ENCODE measurements at places on chromosomes 1 and 21.
A peak's percentile ranks its signal among the peaks of the same experiment; 100 is the strongest.

DNA sequence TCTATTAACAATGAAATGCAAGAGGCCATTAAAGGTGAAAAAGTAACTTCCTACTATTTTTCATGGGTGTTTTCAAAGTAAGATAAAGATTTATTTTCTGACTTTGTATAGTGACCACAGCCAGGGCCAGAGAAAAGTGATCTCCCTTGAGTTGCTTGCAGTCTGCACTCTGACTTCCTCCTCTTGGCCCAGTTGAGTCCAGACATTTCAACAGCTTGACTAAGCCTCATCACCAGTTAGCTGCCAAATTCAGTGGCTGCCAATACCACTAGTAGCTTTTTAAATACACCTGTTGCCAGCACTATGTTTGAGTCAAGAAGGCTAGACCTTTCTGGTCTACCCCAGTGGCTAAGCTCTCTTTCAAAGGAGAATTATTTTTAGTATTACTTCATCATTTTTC is 3.7 kb upstream of the NEK7 start:
- no peak for DNase-seq

GRCh38 chr1:229972600-229973296 is 94.3 kb upstream of the GALNT2 start:
- DNase-seq, result no peak

DNA sequence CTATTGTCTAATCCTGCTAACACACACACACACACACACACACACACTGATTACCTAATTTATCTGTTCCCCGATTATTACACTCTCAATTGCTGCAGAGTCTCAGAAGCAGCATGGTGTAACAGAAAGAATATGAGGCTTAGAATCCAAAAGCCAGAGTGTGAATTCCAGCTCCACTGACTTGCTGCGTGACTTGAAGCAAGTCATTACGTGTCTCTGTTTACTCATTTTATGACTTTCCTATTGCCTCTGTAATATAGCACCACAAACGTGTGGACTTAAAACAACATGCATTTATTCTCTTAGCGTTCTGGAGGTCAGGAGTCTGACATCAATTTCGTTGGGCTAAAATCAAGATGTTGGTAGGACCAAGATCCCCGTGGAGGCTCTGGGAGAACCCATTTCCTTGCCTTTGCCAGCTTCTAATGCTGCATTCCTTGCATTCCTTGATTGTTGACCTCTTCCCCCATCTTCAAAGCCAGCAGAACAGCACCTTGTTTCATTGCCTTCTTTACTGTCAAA is 55.9 kb upstream of the ATP5PO start:
- DNase-seq, result no peak

GRCh38 chr1:54875000-54875399 is 12.0 kb downstream of the DHCR24 start:
- no peak for DNase-seq

DNA sequence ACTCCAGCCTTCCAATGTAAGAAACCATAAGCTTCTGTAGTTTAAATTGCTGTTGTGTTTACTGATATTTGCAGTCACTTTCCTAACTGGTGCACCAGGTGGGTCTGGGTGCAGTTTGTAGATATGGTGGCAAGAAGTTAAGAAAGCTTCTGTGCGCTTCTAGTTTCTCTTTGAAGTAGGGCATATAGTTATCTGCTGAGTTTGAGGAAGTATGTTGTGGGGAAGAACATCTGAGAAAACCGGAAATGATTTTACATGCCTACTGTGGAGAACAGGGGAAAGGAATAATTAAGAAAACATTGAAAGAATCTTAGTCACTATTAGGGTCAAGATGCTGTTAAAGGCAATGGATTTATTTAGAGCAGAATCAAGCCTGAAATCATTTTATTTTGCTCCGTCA is 14.9 kb upstream of the SLC44A5 start:
- no peak for DNase-seq

DNA sequence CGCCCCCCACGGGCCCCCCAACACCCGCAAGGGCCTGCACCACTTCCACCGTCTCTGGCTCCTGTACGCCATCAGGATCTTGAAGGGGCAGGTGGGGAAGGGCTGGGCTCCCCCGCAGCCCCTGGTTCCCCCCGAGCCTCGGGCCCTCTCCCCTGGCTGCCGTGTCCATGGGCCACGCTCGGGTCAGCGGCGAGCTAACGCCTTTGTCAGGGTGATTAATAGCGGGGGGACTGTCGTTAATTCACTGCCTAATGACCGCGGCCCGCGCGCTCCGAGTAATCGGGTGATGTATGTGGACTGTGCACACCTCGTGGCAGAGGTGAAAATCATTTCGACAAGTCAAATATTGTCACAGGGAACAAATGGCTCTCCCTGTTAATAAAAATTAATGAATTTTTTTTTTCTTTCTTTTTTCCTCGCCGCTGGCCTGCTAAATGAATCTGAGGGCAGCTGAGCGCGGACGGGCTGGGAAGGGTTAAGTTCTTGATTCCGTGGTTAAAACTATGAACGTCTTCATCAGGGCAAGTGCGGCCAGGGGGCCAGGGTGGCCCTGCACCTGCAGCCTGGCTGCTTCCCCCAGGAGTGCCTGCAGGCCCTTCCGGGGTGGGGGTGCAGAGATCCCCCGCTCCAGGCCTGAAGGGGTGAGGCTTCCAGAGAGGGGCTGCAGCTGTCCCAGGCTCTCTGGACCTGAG is 100.8 kb downstream of the PRDM16 start:
- no peak for DNase-seq

GRCh38 chr1:86798608-86799291 is 94.4 kb downstream of the SH3GLB1 start:
- DNase-seq, result no peak

DNA sequence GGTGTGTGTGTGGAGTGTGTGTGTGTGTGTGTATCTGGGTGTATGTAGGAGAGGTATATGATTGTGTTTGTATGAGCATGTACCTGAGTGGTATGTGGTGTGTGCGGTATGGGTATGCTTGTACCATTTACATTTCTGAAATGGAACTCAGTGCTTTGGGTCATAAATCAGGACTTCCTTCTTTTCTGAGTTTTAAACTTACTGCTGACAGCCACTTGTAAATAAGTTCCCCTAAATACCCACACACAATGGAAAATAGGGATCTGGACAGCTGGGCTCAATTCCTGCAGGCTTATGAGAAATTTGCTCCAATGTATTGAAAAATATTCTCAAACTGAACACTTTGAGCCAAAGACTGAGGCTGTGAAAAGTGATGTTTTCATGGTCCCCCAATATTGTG is 293.6 kb downstream of the HLX start:
- DNase-seq, result no peak

DNA sequence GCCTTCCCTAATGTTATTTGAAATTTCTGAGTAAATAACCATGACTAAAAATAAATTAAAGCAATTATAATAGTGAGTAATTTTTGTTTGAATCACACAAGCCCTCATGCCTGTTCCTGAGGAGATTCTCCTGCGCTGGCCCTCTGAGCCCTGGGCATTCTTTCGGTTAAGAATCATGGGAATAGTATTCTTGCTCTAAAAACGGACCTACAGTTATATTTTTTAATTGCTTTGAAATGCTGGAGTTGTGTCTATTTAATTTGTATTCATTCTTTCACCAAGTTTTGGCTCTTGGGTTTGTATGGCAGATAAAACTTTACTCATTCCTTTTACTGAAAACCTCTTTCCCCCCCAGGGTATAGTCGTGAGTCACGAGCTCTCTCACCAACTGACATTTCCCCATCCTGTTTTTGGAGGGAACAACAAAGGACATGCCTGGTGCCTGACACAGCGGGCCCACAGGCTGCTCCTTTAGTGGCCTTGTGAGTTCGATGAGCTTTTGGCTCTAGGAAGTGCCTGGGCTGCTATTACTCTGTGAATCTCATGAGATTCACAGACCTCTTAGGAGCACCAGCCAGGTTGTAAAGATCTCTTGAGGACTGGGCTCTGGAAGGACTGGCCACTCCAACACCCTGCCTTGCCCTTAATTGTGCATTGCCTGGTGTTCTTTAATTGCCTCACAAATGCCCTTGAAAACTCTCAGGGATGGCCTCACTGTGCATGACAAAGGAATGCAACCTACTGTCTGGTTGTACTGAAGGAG is 58.6 kb downstream of the DDR2 start:
- DNase-seq, result peak; percentile 23

Data from NCI-H2227 treated with DMSO at 0.1 percent for 48 hours (cell line).